ENCODE measurements at places on chromosomes 5 and 9.

- no peak for DNase-seq
Measured at GRCh38 chr9:128293091-128293490, 17.0 kb downstream of the SWI5 start.

DNA sequence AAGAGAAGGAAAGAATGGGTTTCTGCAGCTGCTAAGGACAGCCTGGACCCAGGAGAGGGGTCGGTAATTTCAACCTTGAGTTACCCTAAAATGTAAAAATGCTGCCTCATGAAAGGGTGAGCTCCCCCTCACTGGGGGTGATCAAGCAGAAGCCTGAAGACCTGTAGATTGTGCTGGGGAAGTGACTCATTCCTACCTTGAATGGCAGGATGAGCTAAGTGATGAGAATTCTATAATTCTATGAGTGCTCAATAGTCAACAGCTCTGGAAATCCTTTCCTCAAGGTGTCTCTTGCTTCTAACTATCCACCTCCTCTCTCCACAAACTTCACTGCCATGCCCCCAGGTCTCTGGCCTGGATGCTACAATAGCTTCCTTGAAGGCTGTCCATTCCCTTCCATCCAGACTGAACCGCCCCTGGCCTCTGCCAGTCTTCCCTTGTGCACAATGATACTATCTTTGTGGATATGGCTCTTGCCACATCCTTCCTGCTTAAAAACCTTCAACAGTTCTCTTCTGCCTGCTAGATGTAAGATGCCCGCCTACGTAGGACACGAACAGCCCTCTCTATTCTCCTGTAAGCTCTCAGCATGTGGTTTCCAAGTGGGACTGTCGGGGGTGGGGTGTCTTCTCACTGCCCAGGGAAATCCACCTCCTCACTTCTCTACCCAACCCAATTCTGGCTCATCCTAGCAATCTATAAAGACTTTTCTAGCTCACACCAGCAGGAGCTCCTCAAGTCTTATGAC lies 50.6 kb downstream of the PTPN3 start:
- no peak for DNase-seq

- DNase-seq = no peak
Measured at GRCh38 chr5:149011084-149011483, 51.8 kb downstream of the SH3TC2 start.

DNA sequence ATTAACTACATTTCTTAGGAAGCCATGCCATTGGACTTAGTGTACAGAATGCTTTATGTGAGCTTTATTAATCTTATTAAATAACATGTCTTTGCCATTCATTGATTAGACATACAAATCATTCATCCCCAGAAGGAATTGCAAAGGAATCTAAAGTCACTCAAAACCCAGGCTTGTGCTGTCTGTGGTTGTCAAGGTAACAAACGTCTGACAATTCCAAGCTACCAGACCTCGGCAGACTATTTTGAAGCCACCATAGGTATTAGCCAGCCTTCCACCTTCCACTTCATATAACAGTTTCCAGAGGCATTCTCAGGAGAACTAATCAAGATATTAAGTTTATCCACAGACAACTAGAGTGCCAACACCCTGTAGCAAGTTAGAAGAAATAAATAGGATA lies 135.2 kb upstream of the TUSC1 start:
- DNase-seq = no peak

- no peak for DNase-seq
Measured at GRCh38 chr9:20898885-20899554, 132.4 kb downstream of the HACD4 start.

DNA sequence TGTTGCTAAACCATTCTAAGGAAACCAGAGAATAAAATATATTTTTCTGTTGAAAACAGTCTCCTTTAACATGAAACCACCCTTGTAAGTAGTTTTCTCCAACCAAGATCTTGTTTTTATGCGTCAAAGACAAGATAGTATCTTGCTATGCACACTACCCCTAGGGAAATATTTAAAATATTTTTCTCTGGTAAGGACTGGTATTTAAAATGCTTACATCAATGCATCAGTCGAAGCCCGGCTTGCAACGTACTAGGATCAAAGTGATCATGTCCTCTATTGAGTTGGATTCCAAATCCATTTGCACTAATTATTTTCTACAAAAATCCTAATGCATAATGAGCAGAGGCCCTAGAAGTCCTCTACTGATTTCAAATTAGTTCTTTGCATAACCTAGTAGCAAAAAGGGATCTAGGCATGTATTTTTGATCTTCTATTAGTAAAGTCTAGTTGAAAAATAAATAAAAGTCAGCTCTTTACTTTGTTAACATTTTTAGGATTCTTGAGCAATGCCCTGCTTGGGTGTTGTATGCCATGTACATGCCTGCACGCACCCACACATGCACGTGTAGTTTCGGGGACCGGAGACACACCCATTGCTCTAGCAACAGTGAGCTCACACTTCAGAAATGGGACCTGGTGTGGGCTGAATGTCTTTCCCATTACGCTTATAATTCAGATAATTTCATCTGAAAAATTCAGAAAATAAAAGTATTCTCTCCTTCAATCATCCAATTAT lies 165.0 kb upstream of the GPR151 start:
- DNase-seq = no peak

- no peak for DNase-seq
Measured at GRCh38 chr9:87664153-87665060, 61.5 kb upstream of the CTSL start.

GRCh38 chr5:61020415-61020814 lies 75.4 kb downstream of the NDUFAF2 start:
- DNase-seq = no peak

DNA sequence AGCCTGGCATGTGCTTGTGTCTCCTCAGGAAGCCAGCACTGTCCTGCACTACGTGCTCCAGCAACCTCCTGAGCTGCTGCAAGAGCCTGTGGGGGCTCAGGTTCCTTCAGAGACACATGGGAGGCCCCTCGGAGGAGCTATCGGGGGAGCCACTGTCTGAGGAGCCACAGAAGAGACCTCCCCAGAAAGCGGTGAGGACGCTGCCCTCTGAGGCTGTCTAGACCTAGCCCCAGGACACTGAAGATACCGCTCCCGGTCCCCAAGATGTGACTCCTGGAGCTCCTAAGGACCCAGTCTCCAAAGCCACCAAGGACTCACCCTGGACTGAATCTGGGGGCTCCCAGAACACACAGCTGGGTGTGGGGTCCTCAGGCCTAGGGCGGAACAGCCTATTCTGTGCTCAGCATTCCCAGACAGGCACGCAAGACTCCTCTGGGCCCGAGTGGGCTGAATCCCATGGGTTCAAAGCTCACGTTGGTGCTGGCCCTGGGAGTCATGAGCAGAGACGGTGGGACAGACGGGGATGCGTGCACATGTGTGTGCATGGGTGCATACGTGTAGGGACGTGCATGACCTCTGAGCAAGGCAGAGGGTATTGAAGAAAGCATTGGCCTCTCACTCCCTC lies 50.0 kb downstream of the HRH2 start:
- no peak for DNase-seq

- no peak for DNase-seq
Measured at GRCh38 chr5:40224421-40224820, 455.3 kb upstream of the PTGER4 start.

DNA sequence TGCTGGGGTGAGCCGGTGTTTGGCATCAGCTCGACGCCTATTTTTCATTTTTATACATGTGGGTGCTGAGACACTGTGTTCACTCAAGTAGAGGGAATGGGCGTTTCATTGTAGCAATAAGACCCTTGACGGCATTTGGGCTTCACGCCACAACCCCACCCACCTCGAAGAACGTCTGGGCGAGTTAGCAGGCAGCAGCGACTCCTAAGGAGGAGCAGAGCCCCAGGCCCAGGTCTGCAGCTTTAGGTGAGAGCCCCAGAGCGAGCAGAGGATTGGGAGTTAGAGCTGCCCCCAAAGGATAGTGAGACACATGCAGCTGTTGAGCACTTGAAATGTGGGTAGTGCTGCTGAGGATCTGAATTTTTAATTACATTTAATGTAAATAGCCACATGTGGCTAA lies 1.6 kb upstream of the ZFP62 start:
- no peak for DNase-seq

DNA sequence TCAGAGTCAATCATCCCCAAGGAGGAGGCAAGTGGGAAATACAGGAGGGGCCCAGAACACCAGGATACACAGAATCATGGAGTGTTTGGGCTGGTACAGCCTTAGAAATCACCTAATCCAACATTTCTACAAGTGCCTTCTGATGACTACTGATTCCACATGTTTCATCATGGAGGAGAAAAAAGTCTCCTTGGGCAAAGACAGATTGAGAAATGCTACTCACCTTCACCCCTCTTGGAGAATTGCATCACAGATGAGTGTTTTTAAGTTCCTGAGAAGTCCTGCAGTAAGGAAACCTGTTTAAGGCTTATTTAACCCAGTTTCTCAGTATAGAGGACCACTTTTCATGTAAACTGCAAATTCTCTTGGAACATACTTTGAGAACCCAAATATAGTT lies 2.2 kb upstream of the SLIT3 start:
- DNase-seq = no peak

DNA sequence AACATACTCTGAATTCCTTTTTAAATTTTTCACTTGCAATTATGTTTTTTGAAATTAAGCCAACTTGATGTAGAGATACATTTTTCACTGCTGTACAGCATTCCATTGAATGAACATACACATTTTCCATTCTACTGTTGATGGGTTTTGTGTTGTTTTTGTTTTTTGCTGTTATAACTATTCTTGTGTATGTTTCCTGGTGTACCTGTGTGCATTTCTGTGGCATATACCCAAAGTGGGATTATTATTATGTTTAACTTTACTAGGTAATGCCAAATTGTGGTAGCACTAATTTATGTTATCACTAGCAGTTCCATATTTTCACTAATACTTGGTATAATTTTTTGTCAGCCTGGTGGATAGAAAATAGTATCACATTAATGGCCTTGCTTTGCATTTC lies 2.7 kb downstream of the RFESD start:
- DNase-seq = no peak

GRCh38 chr5:14720236-14720923 lies 55.9 kb downstream of the OTULIN start:
- no peak for DNase-seq

DNA sequence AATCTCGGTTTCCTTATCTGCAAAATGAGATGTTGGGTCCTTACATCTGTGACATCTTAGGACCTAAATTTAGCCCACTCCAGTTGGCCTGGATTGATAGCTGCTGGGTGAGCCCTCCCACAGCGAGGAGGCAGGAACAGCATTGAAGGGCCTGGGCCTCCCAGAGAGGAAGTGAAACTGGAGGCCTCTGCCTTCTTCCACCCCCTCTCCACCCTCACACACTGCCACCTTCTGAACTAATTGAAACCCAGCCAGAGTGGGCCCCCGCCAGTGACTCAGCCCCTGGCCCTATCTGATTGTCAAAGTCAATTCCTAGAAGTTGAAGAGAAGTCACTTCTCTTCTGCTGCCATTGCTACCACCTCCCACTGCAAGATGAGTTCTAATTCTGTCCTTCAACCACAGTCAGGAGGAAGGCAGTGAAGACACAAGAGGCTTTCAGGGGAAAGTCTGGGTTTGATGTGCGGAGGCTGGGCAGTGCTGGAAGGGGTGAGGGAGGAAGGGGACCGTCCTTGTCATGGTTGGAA lies 55.2 kb upstream of the NEK6 start:
- DNase-seq = no peak

- no peak for DNase-seq
Measured at GRCh38 chr5:39132792-39133191, 58.6 kb upstream of the RICTOR start.

GRCh38 chr5:76040806-76041205 lies 42.4 kb upstream of the SV2C start:
- no peak for DNase-seq
